ENCODE measurements at places on chromosomes 13 and 19. TPM values are rescaled to one million over a fixed set of nuclear protein-coding genes. Genes with fewer than 3 reads are reported as not detected.

The CERS1 gene
- 4.4 TPM for total RNA-seq

- peak overlapping the region; percentile 88 for H3K27ac ChIP-seq
- DNase-seq, result no peak
- peak overlapping the region; percentile 84 for H3K4me3 ChIP-seq
- peaks cover 63% of the 10 kb centered on the region for H3K36me3 ChIP-seq
- H3K4me1 ChIP-seq, result peaks cover 21% of the 10 kb centered on the region
- no peaks in the 10 kb centered on the region for H3K27me3 ChIP-seq
Measured at GRCh38 chr19:45766869-45767346, 2.1 kb downstream of the SIX5 start.

GRCh38 chr13:45226024-45226423, 25.2 kb upstream of the KCTD4 start:
- H3K36me3 ChIP-seq, result no peaks in the 10 kb centered on the region
- peaks cover 11% of the 10 kb centered on the region for H3K4me1 ChIP-seq
- no peak overlapping the region for H3K27ac ChIP-seq

- no peak overlapping the region for H3K4me3 ChIP-seq
- H3K27ac ChIP-seq, result no peak overlapping the region
- H3K36me3 ChIP-seq, result peaks cover 4% of the 10 kb centered on the region
- H3K27me3 ChIP-seq, result peaks cover 34% of the 10 kb centered on the region
- no peak for DNase-seq
Measured at GRCh38 chr19:29526730-29527499, 1.1 kb downstream of the VSTM2B start.

The OR7D2 gene
- not detected for total RNA-seq

The TUBA3C gene
- not detected for total RNA-seq

The SNRNP70 gene
- 325 TPM for total RNA-seq

The ZBTB45 gene
- 19.6 TPM for total RNA-seq

Measured in Calu3 (cell line).